ENCODE measurements at places on chromosomes 7 and 10.
A peak's percentile ranks its signal among the peaks of the same experiment; 100 is the strongest.

- no peak for DNase-seq
Observed at GRCh38 chr10:97667463-97667862, 19.6 kb downstream of the AVPI1 start.

DNA sequence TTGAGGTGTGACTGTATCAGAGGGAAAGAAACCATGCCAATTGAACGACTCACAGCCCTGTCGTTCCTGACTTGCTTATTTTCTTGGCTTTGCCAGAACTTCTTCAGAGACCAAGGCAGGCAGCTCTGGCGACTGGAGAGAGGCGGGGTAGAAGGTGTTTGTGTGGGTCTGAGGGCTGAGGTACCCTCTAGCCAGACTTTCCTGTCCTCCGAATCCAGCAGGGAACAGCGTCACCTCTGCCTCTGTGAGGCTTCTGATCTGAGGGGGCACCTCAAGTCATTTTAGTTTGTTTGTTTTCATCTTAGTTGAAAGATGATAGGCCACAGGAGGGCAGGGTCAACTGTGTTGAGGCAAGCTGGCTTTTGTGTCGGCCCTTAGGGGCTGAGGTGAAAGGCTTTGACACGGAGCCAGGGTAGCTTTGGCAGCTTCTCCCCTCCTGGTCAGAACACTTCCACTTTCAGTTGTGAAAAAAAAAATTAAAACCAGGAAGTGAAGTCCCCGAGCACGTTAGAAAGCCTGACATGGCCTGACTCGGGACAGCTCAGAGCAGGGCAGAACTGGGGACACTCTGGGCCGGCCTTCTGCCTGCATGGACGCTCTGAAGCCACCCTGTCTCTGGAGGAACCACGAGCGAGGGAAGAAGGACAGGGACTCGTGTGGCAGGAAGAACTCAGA is 1.9 kb downstream of the ACSL5 start:
- peak; percentile 35 for DNase-seq

- no peak for DNase-seq
Observed at GRCh38 chr7:64666663-64667050, 724 bp downstream of the ZNF107 start.

GRCh38 chr7:50815138-50815537 is 32.4 kb upstream of the GRB10 start:
- DNase-seq = no peak

DNA sequence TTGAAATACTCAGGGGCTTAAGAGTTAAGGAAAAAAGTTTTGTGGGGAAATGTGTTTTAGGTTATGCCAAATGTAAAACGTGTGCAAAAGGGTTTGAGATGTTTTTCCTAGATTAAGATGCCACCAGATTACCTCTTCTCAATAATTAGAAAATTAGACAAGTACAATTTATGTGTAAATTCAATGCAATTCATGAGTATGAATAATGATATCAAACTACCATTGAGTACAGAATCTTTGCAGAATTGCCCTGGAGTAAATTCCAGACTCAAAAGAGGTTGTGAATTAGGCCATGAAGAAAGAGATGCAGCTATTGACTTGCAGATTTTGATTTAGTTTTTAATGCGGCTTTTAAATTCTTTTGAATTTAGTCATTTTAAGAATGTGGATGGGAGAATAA is 159.4 kb upstream of the INHBA start:
- no peak for DNase-seq

GRCh38 chr10:28623483-28623882 is 53.8 kb upstream of the BAMBI start:
- no peak for DNase-seq

- DNase-seq = no peak
Observed at GRCh38 chr7:15682751-15683245, 3.7 kb downstream of the MEOX2 start.

DNA sequence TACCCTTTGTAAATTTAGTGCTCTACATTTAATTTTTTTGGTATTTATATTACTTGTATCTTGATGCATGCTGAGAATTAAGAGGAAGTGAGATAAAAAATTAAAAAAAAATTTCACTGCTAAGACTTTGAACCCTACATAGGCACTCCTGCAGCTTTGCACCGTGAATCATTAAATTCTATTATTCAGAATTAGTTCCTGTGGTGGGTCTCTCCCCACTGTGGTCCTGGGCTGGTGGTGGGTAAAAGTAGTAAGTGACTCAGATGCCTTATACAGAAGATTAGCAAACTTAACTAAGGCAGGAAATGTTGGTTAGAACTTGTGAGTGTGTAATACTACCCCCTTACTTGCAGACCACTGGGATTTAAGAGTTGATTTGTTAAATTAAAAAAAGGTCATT is 72.6 kb downstream of the AP3M1 start:
- DNase-seq = peak; percentile 4

DNA sequence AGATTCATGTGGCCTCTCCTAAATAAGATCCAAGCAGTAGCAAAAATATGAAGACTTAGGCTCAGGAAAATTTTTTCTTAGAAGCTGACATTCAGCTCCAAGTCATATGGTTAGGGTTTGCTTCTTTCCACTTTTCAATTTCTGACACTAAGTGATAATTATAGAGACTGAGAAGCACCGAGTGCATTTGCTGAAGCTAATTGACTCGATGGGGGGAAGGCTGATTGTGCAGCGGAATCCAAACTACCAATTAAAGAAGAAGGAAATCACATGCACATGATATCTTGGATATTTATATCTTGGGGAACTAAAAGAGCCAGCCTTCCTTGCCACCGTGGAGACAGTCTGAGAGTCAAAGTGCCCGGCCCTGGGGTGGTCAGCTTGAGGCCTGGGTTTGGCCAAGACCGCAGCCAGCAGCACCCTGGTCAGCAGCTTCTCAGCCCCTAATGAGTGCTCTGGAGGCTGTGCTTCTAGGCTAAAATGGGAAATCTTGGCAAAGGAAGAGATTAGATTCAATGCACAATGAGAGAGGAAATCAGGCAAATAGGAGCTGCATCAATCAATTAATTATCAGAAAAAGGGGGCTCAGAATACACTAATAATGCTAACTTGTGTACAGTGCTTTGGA is 589.3 kb downstream of the NRG3 start:
- DNase-seq = no peak

GRCh38 chr7:122628651-122629411 is 70.1 kb downstream of the RNF133 start:
- DNase-seq = no peak

GRCh38 chr7:111205251-111205650 is 114.3 kb downstream of the LRRN3 start:
- no peak for DNase-seq

- peak; percentile 2 for DNase-seq
Observed at GRCh38 chr10:64977915-64978314, 1456.7 kb downstream of the REEP3 start.

DNA sequence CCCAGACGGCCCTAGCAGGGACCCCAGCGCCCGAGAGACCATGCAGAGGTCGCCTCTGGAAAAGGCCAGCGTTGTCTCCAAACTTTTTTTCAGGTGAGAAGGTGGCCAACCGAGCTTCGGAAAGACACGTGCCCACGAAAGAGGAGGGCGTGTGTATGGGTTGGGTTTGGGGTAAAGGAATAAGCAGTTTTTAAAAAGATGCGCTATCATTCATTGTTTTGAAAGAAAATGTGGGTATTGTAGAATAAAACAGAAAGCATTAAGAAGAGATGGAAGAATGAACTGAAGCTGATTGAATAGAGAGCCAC is 184 bp downstream of the CFTR start:
- DNase-seq = no peak

DNA sequence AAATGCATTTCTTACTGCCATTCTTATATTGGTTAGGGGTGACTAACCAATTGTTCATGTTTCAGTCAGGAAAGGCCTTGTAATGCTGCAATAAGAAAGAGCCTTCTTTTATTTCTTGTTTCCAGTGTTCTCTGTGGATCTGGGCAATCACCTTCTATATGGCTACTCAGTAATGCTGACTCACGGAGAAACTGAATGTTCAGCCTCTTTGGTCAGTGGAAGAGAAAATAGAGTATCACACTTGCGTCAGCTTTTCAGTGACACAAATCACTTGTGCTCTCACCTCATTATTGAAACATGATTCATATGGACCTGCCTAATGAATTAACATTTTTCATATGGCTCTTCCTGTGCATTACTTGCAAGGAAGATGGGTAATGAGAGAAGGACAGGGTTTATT is 243.9 kb upstream of the POT1 start:
- DNase-seq = peak; percentile 77

- no peak for DNase-seq
Observed at GRCh38 chr7:133165001-133165400, 83.1 kb upstream of the CHCHD3 start.

DNA sequence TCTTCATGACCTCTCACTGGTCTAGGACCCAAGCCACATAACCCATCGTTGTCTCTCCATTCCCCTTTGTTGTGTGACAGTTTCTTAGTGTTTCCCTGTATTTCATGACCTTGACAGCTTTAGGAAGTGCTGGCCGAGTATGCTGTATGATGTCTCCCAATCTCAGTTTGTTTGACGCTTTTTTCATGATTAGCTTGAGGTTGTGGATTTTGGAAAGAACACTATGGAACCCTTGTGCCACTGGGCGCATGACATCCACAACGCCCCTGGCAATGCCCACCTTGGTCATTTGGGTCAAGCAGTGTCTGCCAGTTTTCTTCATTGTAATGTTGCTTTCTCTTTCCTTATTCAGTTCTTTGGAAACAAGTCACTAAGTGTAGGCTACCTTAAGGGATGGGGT is 52.3 kb downstream of the RBM33 start:
- no peak for DNase-seq

GRCh38 chr7:92527300-92528187 is 776 bp downstream of the PEX1 start:
- peak; percentile 88 for DNase-seq

GRCh38 chr10:70481831-70482530 is 3.4 kb downstream of the PALD1 start:
- DNase-seq = no peak

GRCh38 chr7:138247568-138248333 is 171.5 kb downstream of the AKR1D1 start:
- no peak for DNase-seq

DNA sequence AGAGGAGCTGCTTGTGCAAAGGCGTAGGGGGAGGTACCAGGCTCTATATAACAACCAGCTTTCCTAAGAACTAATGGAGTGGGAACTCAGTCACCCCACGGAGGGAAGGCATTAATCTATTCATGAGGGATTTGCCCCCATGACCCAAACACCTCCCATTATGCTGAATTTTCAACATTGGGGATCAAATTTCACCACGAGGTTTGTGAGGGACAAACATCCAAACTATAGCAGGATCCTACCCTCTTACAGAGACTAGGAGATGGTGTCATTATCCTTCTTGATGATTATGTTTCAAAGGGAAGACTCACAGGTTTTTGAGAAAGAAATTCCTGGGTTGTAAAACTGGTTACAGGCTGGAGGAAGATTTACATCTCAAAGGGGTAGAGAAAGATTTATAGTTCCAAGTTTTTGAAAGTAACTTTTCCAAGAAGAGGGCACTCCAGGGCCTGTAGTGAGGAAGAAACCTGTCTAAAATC is 295.0 kb upstream of the DKK1 start:
- DNase-seq = no peak

DNA sequence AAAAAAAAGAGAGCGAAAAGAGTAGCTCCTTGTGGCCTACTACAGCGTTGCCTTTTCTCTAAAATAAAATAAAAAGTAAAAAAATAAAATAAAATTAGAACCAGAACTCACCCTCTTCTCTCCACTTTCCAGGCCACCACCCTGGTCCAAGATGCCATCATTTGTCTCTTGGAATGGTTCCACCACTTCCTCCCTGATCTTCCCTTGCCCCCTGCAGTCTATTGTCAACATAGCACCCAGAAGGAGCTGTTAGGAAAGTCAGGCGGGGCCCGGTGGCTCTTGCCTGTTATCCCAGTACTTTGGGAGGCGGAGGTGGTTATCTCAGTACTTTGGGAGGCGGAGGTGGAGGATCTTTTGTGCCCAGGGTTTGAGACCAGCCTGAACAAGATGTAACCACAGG is 7.6 kb upstream of the GRID2IP start:
- peak; percentile 77 for DNase-seq

DNA sequence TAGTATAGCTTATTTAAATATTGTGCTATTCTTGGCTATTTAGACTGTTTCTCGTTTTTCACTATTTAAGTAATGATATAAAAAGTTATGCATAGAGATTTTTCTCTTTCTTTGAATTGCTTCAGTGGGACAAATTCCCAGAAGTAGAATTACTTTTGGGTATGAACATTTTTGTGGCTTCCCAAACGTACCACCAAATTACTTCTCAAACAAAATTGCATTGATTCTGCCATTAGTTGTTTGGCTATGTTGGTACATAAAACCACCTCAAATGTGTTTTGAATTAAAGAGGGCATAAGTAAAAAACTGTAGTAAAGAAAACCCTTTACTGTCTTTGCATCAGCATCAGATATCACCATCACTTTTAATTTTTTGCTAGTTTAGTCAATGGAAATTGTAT is 31.0 kb downstream of the AKR1B1 start:
- DNase-seq = no peak

DNA sequence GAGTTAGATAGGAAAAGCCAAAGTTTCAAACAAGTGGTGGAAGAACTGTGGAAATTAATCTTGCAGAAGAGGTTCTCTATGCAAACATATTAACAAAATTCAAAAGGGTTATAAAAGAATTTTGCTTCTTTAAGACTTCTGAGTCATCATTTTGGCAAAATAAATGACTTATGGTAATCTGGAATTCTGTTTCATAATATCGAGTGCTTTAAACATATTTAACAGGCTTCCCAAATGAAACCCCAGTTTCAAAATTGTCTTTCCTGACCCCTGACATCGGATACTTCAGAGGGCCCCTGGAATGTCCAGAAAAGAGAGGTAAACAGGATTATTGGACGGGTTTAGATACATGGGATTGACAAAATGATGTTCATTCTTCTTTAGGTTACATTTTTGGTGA is 444.6 kb downstream of the HTR7 start:
- no peak for DNase-seq

Measured in RKO (cell line).